Activated CD4-positive, alpha-beta memory T cell treated with anti-CD3 and anti-CD28 coated beads, Interleukin-2, amount 10 ng/mL, durations not matched to agents 7 days and 5 days (primary cell): ENCODE measurements at places on chromosomes 5 and 9. TPM values are rescaled to one million over a fixed set of nuclear protein-coding genes. Genes with fewer than 3 reads are reported as not detected.

- DNase-seq = no peak
- peaks cover 22% of the 10 kb centered on the region for H3K4me1 ChIP-seq
- H3K27ac ChIP-seq = no peak overlapping the region
- H3K36me3 ChIP-seq = peaks cover 24% of the 10 kb centered on the region
Observed at GRCh38 chr5:109411627-109412026, 1.9 kb upstream of the PJA2 start.

- no peaks in the 10 kb centered on the region for H3K4me1 ChIP-seq
- H3K4me3 ChIP-seq = no peak overlapping the region
- no peaks in the 10 kb centered on the region for H3K36me3 ChIP-seq
- peak; percentile 27 for DNase-seq
- H3K27me3 ChIP-seq = no peaks in the 10 kb centered on the region
Observed at GRCh38 chr9:135156525-135157510, 69.3 kb downstream of the OLFM1 start.

DNA sequence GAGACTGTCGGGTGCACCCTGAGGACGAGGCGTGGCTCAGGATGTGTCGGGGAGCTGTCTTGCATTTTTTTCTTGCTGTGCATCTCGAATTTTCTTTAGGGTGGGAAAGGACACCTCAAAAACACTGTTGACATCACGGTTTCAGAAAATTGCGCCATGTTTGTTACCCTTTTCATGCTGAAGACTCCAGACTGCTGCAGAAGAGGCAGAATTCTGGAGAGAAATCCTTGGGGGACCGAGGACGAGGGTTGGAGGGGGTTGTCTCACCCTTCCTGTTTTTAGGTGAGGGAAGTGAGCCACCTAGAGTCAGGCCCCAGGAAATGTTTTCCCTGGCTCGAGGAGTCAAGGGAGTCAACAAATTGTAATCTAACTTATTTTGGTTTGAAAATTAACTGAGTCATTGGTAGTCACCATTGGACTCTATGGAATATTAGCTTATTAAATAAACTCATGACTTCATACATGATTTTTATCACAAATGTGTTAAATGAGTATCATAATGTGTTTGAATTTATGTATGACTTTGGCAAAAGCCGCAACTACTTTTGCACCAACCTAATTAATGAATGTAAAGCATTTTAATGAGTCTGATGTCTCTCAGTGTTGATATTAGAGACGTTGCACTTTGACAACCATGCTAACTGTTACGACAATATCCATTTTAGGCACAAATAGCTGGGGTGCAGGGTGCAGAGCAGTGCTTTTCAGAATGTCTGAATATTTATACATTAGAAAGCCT is 724 bp upstream of the LYSMD3 start:
- H3K4me3 ChIP-seq = peak overlapping the region; percentile 87
- peaks cover 10% of the 10 kb centered on the region for H3K36me3 ChIP-seq
- peaks cover 24% of the 10 kb centered on the region for H3K27me3 ChIP-seq
- DNase-seq = peak; percentile 65
- H3K27ac ChIP-seq = peak overlapping the region; percentile 87

GRCh38 chr9:80305136-80305535 is 733.4 kb downstream of the TLE4 start:
- H3K36me3 ChIP-seq = no peaks in the 10 kb centered on the region
- no peak for DNase-seq
- no peaks in the 10 kb centered on the region for H3K27me3 ChIP-seq
- no peaks in the 10 kb centered on the region for H3K4me1 ChIP-seq
- no peak overlapping the region for H3K4me3 ChIP-seq

DNA sequence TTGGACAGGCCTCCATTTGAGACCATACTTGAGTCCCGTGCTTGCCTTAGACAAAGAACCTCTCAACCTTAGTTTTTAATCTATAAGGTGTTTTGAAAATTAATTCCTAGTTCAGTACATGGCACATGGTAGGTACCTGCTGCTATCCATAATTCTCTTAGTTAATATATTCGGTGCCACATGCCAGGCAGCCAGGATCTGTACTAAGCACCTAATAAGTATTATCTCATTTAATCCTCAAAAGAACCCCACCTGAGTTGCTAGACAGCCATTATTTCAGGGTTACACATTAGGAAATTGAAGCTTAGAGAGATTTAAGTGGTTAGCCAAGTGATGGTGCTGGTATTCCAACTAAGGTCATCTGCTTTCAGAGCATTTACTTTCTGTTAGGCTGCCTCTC is 29.9 kb downstream of the NSD1 start:
- no peak for DNase-seq
- peaks cover 28% of the 10 kb centered on the region for H3K36me3 ChIP-seq
- no peak overlapping the region for H3K27ac ChIP-seq
- no peaks in the 10 kb centered on the region for H3K4me1 ChIP-seq
- H3K4me3 ChIP-seq = no peak overlapping the region

- no peak overlapping the region for H3K4me3 ChIP-seq
- no peaks in the 10 kb centered on the region for H3K4me1 ChIP-seq
- peaks cover 6% of the 10 kb centered on the region for H3K36me3 ChIP-seq
- peak; percentile 46 for DNase-seq
Observed at GRCh38 chr5:82312373-82312856, 34.3 kb upstream of the RPS23 start.

- no peaks in the 10 kb centered on the region for H3K4me1 ChIP-seq
- DNase-seq = no peak
- no peak overlapping the region for H3K27ac ChIP-seq
- no peaks in the 10 kb centered on the region for H3K36me3 ChIP-seq
Observed at GRCh38 chr9:118230329-118230728, 526.1 kb downstream of the TLR4 start.

DNA sequence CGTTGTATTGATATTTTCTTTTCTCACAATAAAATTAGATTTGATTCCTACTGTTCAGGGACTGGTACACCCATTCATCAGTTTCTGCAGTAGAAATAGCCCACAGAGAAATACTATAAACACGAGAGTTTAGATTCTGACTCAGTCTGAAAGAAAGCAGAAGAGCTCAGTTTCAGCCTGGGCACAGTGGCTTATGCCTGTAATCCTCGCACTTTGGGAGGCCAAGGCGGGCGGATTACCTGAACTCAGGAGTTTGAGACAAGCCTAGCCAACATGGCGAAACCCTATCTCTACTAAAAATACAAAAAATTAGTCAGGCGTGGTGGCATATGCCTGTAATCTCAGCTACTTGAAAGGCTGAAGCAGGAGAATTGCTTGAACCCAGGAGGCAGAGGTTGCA is 8.6 kb downstream of the ITK start:
- peaks cover 90% of the 10 kb centered on the region for H3K36me3 ChIP-seq
- peaks cover 83% of the 10 kb centered on the region for H3K4me1 ChIP-seq
- no peak for DNase-seq
- H3K27ac ChIP-seq = peak overlapping the region; percentile 85

DNA sequence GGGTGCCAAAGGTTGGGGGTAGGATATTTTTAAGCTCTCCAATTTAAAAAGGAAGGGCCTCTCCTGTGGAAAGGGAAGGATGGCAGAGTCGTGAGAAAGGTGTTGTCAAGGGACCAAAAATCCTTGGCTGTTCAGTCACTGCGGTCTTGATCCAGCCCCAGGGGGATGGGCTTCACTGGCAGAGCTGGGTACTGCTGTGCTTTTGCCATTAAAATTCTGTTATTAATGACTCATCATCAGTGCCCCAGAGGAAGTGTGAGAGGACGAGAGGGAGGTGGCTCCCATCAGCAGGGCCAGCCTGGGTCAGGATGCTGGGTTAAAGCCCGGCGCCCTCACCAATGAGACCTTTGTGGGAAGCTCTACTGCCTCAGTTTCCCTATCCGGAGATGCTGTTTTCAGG is 16.7 kb downstream of the PCDH12 start:
- no peak for DNase-seq
- H3K4me1 ChIP-seq = peaks cover 23% of the 10 kb centered on the region
- H3K27ac ChIP-seq = peak overlapping the region; percentile 52
- no peaks in the 10 kb centered on the region for H3K27me3 ChIP-seq
- no peak overlapping the region for H3K4me3 ChIP-seq
- H3K36me3 ChIP-seq = peaks cover 21% of the 10 kb centered on the region

DNA sequence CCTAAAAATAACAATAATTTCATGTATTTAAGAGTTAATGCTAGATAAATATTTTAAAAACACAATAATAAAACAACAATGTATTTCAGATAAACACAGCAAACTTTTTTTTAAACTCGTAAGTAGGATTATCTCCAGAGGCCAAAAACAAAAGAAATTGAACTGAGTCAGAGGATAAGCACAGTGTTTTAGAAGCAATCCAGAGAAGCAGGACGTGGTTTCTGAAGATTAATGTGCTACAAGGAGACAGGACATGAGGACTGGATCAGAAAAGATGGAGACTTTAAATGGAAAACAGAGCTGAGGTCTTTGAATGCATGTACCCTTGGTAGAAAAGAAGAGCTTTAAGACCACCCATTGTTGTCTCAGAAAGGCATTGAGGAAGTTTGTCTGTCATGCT is 491.2 kb upstream of the TLE4 start:
- no peak overlapping the region for H3K27ac ChIP-seq
- no peak for DNase-seq
- H3K4me1 ChIP-seq = no peaks in the 10 kb centered on the region
- no peak overlapping the region for H3K4me3 ChIP-seq
- H3K27me3 ChIP-seq = no peaks in the 10 kb centered on the region

DNA sequence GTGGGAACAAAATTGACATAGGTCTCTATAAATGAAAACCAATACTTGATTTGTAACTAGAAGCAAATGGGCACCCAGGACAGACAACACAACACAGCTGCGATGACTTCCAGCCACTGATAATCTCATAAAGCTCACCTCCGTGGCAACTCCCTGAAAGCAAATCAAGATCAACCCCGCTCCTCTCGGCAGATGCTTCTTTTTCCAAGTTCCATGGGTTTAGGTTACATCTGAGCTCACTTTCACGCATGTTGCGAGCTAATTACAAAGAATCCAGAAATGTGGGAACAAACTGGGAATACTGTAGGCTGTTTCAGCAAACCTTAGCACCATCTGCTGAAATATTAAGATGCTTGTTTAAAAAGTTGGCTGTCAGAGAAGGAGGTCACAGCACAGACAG is 153.9 kb downstream of the ELAVL2 start:
- no peak overlapping the region for H3K27ac ChIP-seq
- H3K4me1 ChIP-seq = no peaks in the 10 kb centered on the region
- no peaks in the 10 kb centered on the region for H3K36me3 ChIP-seq
- H3K4me3 ChIP-seq = no peak overlapping the region

DNA sequence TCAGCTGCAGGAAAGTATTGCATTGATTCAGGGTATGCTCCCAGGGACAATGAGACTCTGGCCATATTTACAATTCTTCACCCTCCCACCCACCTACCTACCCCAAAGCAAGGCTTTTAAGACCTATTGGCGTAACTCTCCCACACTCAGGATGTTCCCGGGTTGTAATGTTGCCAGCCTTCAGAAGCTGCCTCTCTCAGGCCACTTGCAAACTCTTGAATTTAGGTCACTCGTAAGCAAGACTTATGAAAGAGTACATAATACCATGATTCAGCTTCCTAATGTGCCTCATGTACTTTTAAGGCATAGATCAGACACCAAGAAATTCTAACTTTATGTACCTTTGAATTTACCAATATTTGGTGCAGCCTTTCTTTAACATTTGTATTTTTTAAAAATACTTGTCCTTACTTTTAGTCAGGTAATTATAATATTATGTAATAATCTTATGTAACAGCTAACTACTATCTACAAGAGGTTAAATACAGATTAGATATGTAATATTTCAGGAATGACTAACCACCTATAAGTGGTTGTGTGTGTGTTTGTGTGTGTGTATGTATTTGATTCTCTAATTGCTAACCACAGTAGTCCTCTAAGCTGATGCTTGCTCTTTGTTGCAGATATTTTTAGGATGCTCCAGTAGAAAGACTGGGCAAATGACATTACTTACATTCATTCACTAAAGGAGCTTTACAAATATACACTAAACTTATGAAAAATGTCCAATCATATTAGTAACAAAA is 630.5 kb upstream of the MEF2C start:
- H3K4me3 ChIP-seq = no peak overlapping the region
- H3K4me1 ChIP-seq = no peaks in the 10 kb centered on the region
- no peaks in the 10 kb centered on the region for H3K36me3 ChIP-seq

GRCh38 chr5:53545744-53546143 is 14.7 kb upstream of the NDUFS4 start:
- no peak overlapping the region for H3K4me3 ChIP-seq
- H3K4me1 ChIP-seq = peaks cover 3% of the 10 kb centered on the region
- H3K27me3 ChIP-seq = peaks cover 16% of the 10 kb centered on the region
- H3K36me3 ChIP-seq = no peaks in the 10 kb centered on the region
- DNase-seq = no peak

GRCh38 chr5:108625654-108626053 is 122.0 kb upstream of the FER start:
- no peaks in the 10 kb centered on the region for H3K36me3 ChIP-seq
- no peak overlapping the region for H3K27ac ChIP-seq
- H3K4me3 ChIP-seq = no peak overlapping the region
- DNase-seq = no peak
- H3K27me3 ChIP-seq = peaks cover 2% of the 10 kb centered on the region

DNA sequence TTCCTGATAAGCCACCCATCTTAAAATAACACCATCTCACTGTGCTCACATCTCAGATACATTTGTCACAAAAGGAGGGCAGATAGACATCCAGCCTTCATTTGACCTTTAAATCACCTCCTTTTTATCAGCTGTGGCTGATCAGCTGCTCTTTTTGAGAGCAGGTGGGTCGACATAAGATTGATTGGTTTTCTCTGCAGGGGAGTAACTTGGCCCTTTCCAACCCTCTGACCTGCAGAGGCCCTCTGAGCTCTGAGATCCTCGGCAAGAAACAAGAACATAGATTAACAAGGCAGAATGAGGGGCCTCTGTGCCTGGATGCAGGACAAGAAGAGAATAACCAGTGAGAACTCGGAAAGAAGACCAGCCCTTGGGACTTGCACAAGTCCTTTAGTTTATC is 33.5 kb upstream of the GLRA1 start:
- H3K27ac ChIP-seq = no peak overlapping the region
- no peaks in the 10 kb centered on the region for H3K27me3 ChIP-seq
- H3K4me1 ChIP-seq = peaks cover 20% of the 10 kb centered on the region
- no peaks in the 10 kb centered on the region for H3K36me3 ChIP-seq
- no peak overlapping the region for H3K4me3 ChIP-seq

DNA sequence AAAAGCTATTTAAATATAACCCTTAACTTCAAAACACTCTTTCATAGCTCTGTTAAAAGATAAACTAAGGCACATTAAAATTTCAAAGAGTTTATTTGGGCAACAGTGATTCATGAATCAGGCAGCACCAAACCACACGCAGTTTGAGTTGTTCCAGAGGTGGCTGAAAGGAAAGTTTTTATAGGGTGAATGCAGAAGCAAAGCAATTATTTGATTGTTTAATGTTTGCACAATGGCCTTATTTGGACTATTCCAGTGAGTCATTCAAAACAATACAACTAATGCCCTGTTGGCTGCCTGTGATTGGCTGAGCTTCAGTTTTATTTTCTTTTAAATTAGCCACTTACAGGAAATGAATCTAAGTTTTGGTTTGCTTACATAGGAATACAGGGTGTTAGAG is 125.3 kb downstream of the CEP120 start:
- H3K4me1 ChIP-seq = no peaks in the 10 kb centered on the region
- DNase-seq = no peak
- H3K27ac ChIP-seq = no peak overlapping the region
- H3K36me3 ChIP-seq = no peaks in the 10 kb centered on the region

- no peak for DNase-seq
- H3K27me3 ChIP-seq = no peaks in the 10 kb centered on the region
- no peaks in the 10 kb centered on the region for H3K36me3 ChIP-seq
- no peak overlapping the region for H3K4me3 ChIP-seq
Observed at GRCh38 chr9:82531795-82532194, 531.1 kb downstream of the RASEF start.

The KIF24 gene
- total RNA-seq = 8.4 TPM

The ENTPD2 gene
- 0.15 TPM for total RNA-seq

The TAF11L11 gene
- total RNA-seq = not detected

The SLC22A4 gene
- total RNA-seq = 0.28 TPM

The MYORG gene
- total RNA-seq = 2.7 TPM

The NXNL2 gene
- not detected for total RNA-seq

The LCN15 gene
- total RNA-seq = not detected

The TNFSF8 gene
- total RNA-seq = 34.8 TPM

The IFNA21 gene
- total RNA-seq = not detected

The SNCAIP gene
- total RNA-seq = not detected
